ENCODE measurements at places on chromosomes 12 and 14. TPM values are rescaled to one million over a fixed set of nuclear protein-coding genes. Genes with fewer than 3 reads are reported as not detected.

DNA sequence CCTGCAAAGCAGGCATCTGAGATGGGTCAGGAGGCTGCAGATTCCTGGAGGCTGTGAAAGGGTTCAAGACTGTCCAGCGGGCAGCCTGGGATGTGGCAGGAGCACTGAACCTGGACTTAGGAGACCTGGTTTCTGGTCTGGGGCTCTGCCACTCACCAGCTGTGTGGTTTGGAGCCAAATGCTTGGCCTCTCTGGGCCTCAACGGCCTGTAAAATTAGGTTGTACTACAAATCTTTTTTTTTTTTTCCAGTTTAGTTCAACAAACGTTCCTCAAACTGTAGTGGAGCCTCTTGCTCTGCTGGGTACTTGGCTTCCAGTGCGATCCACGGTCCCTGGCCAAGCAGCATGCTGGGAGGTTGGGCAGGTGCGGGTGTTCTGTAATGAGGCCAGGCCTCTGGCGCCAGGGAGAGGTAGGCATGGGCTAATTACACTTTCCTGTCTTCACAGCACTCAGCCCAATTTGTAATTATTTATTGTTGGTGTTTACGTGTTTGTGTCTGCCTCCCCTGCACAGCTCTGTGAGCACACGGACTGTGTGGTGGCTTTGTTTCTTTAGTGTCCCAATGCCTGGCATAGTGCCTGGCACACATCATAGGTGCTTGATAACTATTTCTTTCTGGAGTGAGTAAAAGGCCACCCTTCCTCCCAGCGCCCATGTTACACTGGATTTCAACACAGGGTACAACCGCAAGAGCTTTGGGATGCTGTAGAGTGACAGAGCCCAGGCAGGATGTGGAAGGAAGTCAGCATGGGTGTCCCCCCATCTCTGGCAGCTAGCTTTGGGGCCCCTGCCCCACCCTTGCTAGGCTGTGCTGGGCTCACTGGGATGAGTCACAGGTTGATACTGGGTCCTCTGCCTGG is 5.8 kb upstream of the KRT80 start:
- no peak overlapping the region for H3K4me3 ChIP-seq
- H3K36me3 ChIP-seq: no peaks in the 10 kb centered on the region
- DNase-seq: no peak

MUCL1 gene
- not detected for total RNA-seq

FAM186B gene
- 1.5 TPM for total RNA-seq

GRCh38 chr12:2667716-2668440 is 126.9 kb upstream of the FKBP4 start:
- H3K4me3 ChIP-seq: no peak overlapping the region
- no peaks in the 10 kb centered on the region for H3K4me1 ChIP-seq
- no peak for DNase-seq

DNA sequence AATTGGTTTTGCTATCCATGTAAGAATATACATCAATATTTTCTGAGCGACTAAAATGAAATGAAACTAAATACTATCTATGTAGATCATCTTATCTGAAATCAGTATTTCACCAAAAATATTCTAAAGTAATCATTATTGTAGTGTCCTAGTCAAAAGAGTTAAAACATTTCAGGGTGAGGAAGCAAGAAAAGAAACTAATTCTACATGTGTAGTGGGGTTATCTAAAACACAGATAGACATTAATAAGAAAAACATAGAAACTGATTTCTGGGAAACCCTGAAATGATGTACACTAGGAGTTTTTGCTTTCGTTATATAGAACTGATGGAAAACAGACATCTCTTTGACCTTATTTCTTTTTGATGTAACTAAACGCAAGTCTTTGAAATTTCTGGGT is 257.9 kb downstream of the SSPN start:
- H3K27me3 ChIP-seq: no peaks in the 10 kb centered on the region
- peaks cover 12% of the 10 kb centered on the region for H3K36me3 ChIP-seq
- H3K4me1 ChIP-seq: peaks cover 20% of the 10 kb centered on the region
- no peak overlapping the region for H3K4me3 ChIP-seq

DNA sequence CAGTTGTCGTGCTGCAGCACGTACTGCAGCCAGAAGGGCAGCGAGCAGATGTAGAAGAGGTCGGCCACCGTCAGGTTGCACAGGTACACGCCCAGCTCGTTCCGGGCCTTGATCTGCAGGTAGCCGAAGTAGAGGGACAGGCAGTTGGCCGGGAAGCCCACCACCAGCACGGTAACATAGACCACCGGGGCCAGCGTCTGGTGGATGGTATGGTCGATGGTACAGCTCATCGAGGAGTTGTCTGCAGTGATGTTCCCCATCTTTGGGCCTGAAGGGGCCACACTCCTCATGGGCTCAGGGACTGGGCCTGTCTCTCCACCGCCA is 9.8 kb downstream of the GPR68 start:
- H3K27ac ChIP-seq: no peak overlapping the region
- H3K4me1 ChIP-seq: no peaks in the 10 kb centered on the region
- no peak for DNase-seq
- no peaks in the 10 kb centered on the region for H3K27me3 ChIP-seq
- H3K36me3 ChIP-seq: peaks cover 6% of the 10 kb centered on the region

- no peak for DNase-seq
- H3K27me3 ChIP-seq: no peaks in the 10 kb centered on the region
- no peak overlapping the region for H3K4me3 ChIP-seq
- peaks cover 13% of the 10 kb centered on the region for H3K4me1 ChIP-seq
- H3K36me3 ChIP-seq: no peaks in the 10 kb centered on the region
These were observed 43.6 kb downstream of the IRF2BPL start for GRCh38 chr14:76984787-76985375.

DNA sequence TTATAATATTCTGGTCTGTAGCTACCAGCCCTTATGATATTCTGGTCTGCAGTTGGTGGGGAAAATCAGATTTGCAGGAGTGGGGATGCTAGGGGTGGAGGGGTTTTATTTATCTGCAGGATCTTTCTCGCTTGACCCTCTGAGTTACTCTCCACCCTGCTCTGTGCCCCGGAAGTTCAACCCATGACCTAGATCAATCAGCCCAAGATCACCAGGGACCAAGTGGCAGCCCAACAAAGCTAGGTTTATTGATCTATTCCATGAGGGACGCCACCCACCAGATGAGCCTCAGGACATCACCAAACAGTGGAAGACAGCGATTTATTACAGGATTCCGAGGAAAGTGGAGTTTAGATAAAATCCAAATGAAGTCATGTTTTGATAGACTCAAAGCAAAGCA is 25.8 kb upstream of the C12orf76 start:
- no peak overlapping the region for H3K27ac ChIP-seq
- H3K27me3 ChIP-seq: no peaks in the 10 kb centered on the region
- no peaks in the 10 kb centered on the region for H3K36me3 ChIP-seq
- H3K4me3 ChIP-seq: no peak overlapping the region
- no peak for DNase-seq

KIF5A gene
- not detected for total RNA-seq

PRKD1 gene
- 3.3 TPM for total RNA-seq

DNA sequence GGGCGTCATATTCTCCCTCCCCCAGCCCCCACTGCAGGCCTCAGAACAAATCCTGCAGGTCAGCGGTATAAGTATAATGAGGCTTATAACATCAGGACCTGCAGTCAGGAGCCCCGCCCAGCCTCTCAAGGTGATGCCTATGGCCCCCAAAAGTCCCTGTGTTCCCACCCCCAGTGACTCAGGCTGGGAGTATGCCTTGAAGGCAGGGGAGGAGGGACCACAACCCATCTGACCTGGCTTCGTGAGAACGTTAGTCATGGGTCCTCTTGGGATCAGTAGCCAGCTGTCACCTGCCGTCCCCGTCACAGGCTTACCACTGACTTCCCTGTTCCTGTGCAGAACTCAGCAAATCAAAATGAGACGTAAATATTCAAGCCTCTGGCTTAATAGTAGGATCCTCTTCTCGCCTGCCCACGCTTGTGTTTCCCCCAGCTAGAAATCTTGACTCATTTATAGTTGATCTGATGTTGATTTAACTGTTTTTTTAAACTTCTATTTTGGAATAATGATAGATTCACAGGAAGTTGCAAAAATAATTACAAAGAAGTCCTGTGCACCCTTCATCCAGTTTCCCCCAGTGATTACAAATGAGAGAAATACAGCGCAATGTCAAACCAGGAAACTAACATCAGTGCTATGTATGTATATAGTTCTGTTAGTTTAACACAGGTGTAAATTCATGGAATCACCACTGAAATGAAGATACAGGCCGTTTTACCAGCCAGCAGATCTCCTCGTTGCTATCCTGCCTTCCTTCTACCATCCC is 107.5 kb downstream of the ADGRD1 start:
- H3K4me1 ChIP-seq: peaks cover 32% of the 10 kb centered on the region
- no peaks in the 10 kb centered on the region for H3K36me3 ChIP-seq
- no peak overlapping the region for H3K27ac ChIP-seq
- no peaks in the 10 kb centered on the region for H3K27me3 ChIP-seq
- no peak for DNase-seq

TAS2R7 gene
- total RNA-seq: not detected

ZNF385A gene
- total RNA-seq: 5.0 TPM

PKP2 gene
- total RNA-seq: 447 TPM

EML1 gene
- 41.4 TPM for total RNA-seq

POTEG gene
- total RNA-seq: not detected

Data from heart right ventricle (tissue), 16 donors.